ENCODE measurements at places on chromosomes 11 and 22.

GRCh38 chr11:130866831-130867230, 49.4 kb downstream of the SNX19 start:
- no peak for DNase-seq

GRCh38 chr11:47507563-47508239, 45.2 kb downstream of the CELF1 start:
- no peak for DNase-seq

- DNase-seq: no peak
These were observed 67.7 kb downstream of the APOL5 start for GRCh38 chr22:35785181-35785923.

DNA sequence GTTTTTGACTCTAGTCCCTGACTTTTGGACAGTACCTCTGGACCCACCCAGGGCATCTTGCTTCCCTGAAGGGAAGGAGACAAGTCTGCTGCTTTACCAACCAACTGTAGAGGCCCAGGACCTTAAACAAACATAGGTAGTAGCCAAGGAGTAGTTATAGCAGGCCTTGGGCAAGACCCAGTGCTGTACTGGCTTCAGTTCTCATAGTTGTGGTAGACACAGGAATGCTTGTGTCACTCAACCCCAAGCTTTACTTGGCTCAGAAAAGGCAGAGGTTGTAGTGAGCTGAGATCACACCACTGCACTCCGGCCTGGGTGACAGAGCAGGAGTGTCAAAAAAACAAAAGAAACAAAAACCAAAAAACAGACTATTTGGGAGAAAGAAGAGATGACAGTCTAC, 21.3 kb upstream of the OR52M1 start:
- no peak for DNase-seq

GRCh38 chr11:3920148-3920852, 64.8 kb downstream of the STIM1 start:
- DNase-seq: no peak

GRCh38 chr22:27133681-27134314, 476.4 kb downstream of the MIAT start:
- DNase-seq: no peak
